ENCODE measurements at places on chromosomes 5 and 9.

GRCh38 chr9:83574482-83574881, 36.3 kb upstream of the FRMD3 start:
- DNase-seq, result no peak

DNA sequence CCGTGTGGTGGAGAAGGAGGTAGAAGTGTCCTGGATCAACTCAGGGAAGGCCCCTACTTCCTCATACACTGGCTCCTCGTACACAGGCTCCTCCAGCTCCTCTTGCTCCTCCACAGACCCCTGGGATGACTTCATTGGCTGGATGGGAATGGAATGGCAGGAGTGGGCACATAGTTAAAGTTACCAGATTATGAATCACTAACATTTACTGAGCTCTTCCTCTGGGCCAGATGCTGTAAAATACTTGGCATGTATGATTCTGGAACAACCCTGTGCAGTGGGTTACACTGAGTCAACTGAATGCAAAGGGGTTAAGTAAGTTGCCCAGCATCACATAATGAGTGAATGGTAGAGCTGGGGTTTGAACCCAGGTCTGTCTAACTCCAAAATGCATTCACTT, 3.1 kb upstream of the FCHSD1 start:
- DNase-seq, result peak; percentile 75

- no peak for DNase-seq
Measured at GRCh38 chr9:111610149-111610548, 10.7 kb upstream of the PTGR1 start.

DNA sequence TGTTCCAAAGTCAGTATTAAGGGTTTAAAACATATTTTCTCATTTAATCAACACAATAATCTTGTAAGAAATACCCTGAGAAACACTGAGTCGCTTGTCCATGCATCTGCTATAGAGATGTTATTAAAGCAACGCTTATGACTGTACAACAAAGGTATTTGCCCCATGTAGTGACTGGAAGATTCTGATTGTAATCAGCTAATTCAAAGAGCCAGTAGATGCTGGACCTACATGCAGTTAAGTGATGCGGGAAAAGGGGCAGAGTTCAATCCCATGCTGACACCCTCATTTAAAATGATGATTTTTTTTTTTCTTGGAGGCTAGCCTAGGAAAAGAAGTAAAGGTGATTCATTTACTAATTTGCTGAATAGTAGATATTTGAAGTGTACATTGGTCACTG, 149.3 kb upstream of the MTAP start:
- DNase-seq, result no peak

DNA sequence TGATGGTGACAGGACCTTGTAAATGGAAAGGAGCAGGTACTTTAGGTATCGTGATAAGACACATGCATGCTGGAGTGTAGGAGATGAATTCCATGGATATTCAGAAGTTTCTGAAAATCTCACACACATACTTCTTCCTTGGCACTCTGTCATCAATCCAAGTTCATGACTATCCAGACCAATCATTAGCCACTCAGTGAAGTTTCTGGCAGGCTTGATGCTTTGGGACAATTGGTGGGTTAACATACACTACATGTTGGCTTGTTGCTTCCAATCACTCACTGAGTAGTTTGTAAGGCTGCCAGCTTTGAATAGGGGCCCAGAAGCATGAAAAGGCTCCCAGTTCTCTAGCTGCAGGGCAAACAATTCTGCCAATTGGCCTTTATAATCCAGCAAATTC, 147.6 kb downstream of the CEMIP2 start:
- DNase-seq, result no peak

- DNase-seq, result no peak
Measured at GRCh38 chr9:32728181-32728580, 55.2 kb upstream of the TMEM215 start.

- no peak for DNase-seq
Measured at GRCh38 chr5:99544356-99544755, 615.5 kb upstream of the CHD1 start.

- no peak for DNase-seq
Measured at GRCh38 chr9:108634204-108634603, 221.6 kb downstream of the ACTL7B start.

- no peak for DNase-seq
Measured at GRCh38 chr5:77696120-77696519, 57.6 kb upstream of the OTP start.

- DNase-seq, result no peak
Measured at GRCh38 chr9:97415146-97415545, 3.2 kb downstream of the TDRD7 start.

GRCh38 chr5:74356009-74356695, 284.4 kb downstream of the ENC1 start:
- no peak for DNase-seq

GRCh38 chr5:38612851-38613250, 56.4 kb upstream of the LIFR start:
- no peak for DNase-seq

- DNase-seq, result no peak
Measured at GRCh38 chr5:147472664-147473475, 37.0 kb downstream of the DPYSL3 start.

DNA sequence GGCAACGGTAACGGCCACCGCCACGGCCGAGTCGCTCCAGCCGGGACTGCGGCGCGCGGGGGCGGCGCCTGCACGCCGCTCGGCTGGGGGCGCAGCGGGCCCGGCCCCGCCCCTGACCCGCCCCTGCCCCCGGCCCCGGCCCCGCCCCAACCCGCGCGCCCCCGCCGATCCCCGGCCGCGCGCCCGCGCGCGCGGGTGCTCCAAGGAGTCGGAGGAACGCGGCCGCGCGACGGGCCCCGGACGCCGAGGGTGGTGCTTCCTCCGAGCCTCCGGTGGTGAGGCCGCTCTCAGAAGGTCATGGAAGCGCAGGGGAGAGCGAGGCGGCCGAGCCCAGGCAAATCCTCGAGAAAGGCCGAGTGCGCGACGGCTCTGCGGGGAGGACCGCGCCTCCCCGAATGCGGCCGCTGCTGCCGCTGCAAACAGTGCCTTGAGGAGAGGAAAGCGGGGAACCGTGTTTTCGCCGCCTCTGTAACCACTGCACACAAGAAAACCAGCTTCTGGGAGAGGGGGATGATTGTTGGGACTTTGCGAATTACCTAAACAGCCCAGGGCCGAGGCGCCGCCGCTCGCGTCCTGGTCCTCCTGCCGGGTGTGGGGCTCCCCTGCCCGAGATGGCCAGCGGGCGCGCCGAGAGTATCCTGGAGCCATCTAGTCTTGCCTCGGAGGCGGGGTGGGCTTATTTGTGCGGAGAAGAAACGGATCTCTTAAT, at the start of gene LIFR:
LIFR (minus strand) TSS at position 48 of the 709 bp plus-strand sequence. CDS start 25,999 bp downstream, outside the sequence.
- peak; percentile 85 for DNase-seq

- no peak for DNase-seq
Measured at GRCh38 chr9:14888272-14888671, 22.0 kb downstream of the FREM1 start.

DNA sequence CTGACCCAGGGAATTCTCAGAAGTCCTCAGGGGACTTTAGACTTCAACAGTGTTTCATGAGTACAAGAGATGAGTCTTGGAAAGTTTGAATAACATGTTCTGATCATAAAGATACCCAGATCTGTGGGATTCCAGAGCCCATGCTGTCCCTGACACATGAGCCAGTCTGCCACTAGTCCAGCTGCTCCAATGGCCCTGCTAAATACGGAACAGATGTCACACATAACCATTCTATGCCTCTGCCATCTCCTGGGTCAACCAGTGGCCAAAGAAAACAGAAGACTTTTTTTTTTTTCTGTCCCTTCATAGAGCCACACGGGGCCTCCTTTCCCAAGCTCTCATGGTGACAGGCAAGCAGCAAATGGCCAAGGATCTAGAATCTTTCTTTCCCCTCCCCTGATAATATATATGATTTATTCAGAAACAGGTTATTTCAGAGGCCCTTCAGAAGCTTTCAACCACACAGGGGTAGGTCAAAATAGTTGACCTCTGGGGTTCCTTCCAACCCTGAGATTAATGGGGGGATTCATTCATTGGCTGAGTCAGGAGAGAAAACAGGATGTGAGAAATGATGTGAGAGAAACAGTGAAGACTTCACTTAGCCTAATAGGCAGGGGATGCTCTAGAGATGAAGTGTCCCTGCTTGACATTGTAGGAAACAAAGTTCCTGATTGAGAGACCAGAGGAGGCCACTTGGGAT, 367.7 kb downstream of the CDK5RAP2 start:
- DNase-seq, result no peak

DNA sequence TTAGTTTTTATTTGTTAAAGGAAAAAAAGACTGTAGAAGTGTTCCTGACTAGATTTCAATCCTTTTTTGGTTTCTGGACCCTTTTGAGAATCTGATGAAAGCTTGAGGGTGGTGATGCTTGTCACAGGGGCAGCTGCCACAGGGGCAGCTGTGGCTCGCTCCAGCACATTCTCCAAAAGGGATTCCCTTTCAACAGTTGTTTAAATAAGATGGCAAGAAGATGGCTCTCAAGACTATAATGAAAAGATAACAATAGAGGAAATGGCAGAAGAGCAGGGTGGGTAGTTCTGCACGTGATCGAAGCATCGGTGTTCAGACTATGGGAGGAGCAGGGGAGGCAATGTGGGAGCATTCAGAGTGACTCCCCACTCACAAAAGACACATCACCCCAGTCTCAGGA, 46.5 kb upstream of the TNFAIP8 start:
- no peak for DNase-seq

DNA sequence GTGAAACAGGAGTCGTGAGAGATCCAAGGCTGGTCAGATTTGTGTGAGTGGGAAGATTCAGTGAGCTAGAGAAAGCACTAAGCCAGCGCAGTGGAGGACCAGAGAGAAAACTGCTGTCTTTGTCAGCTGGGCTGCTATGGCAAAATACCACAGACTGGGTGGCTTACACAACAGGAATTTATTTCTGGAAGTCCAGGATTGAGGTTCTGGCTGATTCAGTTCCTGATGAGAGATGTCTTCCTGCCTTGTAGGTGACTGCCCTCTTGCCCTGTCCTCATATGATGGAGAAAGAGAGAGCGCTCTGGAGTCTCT, 24.2 kb upstream of the ANKRD33B start:
- no peak for DNase-seq

- DNase-seq, result no peak
Measured at GRCh38 chr9:110007477-110008270, 200.3 kb downstream of the C9orf152 start.

DNA sequence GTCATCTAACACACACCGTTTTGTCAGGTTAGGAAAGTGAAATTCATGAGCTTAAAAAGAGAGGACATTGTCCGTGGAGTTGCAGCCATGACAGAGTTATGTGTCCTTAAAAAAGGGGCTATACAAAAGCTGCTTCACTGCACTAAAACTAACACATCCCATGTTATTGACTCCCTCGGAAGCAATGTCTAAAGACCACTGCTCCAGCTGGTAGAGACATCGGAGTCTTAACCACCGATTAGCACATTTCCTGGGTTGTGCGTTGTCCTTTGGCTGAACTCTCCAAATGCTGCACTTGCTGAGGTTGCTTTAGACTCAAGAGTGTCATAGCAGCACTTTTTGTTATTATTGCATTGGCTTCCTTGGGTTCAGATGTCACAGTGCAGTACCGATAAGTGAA, 128.3 kb upstream of the C9orf72 start:
- DNase-seq, result no peak

- DNase-seq, result no peak
Measured at GRCh38 chr5:143435210-143435657, 31.7 kb upstream of the NR3C1 start.

GRCh38 chr9:132114102-132114707, 34.5 kb upstream of the MED27 start:
- no peak for DNase-seq

DNA sequence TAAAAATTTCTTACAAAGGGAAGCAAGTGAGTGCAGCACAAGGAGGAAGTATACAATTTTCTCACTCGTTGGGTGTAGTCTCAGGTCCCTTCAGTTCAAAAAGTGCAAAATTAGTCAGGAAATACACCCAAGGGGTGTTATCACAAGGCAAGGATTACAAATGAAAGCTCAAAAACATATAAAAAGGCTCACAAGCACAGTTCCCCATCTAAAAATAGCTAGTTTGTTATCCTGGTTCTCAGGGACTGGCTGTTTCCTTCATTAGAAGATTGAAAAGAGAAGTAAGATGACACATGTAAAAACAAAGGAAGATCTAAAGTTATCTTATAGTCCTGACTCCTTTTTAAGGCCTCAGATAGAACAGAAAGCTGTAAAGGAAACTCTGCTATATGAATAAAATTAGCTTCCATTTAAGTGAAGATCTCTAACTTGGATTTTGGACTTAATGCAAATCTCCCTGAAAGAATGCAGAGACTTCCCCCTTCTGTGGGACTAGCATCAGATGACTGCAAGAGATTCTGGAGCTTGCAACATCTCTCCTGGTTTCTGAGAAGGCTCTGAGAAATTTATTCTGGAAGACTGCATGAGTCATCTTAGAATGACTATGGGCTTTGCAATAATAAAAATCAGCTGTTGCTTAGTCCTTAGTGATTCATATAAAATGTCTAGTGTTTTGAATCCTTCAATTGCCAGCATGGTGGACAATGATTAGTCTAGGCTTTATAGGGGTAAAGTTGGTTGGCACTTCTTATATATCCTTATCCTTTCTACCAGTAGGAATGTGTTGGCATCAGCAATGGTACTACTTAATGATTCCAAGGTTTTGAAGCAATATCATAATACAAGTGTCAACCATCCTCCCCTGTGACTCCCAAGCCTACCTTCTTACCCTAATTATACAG, 25.4 kb downstream of the DAB2 start:
- no peak for DNase-seq

DNA sequence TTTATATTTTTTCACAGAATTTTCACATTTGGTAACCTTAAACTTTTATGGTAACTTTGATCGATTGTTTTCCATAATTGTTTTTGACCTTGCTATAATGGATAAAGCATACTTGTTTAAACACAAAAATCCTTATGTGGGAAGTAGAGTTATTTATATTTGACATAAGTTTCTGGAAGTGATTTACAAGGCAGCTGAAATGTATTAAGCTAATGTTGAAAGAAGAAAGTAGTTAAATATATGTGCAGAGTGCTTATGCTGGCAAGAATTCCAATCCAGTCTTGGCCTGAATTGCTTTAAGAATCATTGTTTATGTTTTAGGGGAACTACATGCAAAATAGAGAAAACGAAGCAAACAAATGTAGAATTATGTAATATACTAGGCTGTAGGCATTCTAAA, 763.6 kb downstream of the TAF11L14 start:
- no peak for DNase-seq

DNA sequence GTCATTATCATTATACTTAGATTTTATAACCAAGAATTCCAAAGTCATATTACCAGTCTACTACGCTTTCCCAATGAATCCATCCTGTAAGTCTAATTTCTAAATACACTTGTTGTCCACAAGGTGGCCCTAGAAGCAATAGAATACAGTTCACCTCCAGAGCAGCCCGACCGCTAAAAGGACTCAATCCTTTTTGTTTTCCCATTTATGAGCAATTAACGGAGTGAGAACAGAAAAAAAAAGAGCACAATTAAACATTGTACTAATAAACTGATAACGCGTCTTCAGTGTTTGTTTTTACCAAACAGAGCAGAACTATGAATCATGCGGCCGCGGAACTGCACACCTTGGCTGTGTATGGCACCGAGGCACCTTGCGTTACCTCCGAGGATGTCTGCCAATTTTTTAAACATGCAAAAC, 160.7 kb upstream of the DAPK1 start:
- DNase-seq, result no peak
